Right hindlimb (tissue), 1 donor: ENCODE measurements at places on chromosomes 3 and 15.

DNA sequence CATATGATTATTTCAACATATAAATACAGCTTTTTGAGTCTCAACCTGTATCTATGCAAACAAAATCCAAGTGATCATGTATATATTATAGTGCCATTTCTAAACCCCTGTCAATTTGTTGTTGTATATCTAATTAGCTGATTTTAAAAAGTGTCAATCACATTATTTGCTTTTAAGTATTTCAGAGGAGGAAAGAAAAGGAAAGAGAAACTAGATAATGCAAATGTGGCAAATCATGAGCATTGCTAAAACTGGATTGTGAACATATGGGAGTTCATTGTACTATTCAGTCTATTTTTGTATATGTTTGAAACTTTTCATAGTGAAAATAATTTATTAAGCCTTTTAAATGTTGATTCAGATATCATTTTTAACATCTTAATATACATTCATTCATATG, 190.7 kb downstream of the ZIC4 start:
- DNase-seq: no peak

GRCh38 chr15:42788725-42789124, 51.8 kb upstream of the CDAN1 start:
- no peak for DNase-seq

DNA sequence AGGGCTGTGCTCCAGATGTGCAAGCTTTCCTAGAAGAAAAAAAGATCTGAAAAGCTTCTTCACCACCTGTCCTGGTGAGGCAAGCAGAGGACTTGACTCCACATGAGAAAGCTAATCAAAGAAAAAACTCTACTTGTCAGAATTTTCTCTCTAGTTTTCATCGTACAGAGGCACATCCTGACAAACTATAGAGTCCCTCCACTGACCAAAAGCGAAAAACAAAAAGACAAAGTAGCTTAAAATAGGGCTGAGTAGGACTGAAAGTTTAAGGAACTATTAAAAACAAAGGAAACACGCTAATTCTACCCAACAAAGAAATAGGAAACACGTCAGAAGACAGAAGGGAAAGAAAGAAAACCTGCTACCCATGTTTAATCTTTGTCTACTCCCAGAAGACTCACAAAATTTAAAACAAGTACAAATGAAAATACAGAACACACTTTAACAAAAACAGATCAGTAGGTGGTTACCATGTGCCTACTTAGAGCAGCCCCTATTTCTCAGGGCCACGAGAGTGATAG, 26.5 kb downstream of the NANOGP8 start:
- no peak for DNase-seq

DNA sequence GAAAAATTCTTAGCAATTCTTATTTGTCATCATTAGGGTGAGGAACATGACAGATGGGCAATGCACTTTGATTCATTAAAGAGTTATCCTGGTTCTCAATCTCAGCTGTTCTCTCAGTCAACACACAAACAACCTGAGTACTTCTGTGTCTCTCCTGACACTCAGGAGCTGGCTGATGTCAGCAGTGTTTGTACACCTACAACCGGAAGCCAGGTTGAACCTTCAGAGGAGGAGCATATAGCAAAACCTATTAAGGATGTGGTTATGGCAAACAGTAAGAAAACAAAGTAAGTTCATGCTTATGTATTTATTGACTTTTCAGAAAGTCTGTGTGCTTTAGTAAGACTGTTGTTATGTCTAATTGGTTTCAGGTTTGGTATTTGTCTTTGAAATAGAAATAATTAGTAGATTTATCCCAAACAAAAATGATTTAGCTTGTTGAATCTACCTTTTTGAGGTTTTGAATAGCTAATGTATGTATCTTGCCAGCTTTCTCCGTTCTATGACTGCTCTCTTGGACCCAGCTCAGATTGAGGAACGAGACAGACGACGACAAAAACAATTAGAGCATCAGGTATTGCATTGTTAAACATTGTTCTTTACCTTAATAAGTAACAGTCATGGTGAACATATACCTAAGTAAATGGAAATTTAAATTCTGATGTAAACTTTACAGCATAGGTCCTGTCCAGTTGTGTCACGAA, 36.6 kb downstream of the CCDC66 start:
- DNase-seq: no peak

- DNase-seq: no peak
These were observed 63.0 kb upstream of the SMAD3 start for GRCh38 chr15:67002368-67002767.

DNA sequence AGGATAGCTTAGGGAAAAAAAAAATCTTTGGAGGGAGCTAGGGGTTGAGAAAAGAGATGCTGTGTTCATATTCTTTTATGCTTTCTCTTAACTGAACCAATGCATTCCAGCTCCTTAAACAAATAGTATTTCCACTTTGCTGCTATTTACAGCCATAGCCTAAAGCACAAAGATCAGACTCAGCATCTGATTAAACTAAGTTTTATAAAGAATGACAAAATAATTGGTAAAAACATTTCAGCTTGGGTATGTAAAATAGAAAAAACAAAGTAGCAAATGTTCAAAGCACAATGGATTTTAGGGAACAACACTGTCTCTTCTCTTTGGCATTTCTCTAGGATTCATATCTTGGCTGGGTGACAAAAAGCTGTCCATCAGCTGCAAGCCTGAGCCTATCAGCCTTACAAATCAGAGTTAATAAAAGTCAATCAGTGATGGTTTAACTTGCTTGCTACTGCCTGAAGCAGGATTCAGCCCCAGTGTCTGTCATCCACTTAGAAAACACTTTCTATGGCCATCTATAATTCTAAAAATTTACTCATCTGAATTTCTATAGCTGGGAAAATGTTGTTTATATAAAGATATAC, 232.1 kb upstream of the CDIN1 start:
- no peak for DNase-seq

DNA sequence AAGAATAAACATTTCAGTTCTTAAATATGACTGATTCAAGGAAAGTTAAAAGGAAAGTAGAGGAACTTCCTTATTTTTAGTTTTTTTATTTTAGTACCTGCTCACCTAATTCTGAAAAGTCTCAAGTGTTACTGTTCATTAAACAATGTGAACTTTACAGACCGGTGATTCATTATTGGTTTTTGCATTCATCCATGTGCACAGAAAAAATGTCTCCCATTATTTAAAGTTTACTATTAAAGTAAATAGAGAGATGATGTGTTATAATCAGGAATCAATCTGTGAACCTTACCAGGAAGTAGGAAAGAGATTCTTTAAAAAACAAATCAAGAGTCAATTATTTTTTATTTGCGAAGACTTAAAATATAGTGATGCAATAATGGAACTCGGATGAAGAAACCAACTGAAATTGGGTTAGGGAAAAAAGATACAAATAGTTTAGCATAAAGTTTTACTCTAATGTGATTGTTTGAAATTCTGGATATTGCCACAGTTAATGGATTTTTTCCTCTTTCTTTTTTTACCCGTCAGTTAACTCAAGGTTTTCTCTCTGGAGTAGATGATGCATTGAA, 119.4 kb upstream of the SAMMSON start:
- no peak for DNase-seq

DNA sequence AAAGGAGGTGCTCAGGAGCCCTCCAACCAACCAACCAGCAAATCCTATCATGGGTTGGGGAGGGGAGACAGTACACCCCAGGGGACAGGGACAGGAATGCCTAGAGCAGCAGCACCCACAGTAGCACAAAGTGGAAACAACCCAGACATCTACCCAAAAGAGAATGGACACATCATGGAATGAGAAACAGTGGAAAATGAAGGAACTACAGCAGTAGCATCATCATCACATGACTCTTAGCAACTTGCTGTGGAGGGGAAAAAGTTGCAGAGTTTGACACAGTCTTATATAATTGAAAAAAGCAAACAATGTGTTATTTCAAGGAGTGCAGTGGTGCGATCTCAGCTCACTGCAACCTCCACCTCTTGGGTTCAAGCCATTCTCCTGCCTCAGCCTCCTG, 11.0 kb downstream of the C3orf22 start:
- peak; percentile 14 for DNase-seq

- DNase-seq: no peak
These were observed 39.6 kb upstream of the TRAK1 start for GRCh38 chr3:42051384-42052131.

DNA sequence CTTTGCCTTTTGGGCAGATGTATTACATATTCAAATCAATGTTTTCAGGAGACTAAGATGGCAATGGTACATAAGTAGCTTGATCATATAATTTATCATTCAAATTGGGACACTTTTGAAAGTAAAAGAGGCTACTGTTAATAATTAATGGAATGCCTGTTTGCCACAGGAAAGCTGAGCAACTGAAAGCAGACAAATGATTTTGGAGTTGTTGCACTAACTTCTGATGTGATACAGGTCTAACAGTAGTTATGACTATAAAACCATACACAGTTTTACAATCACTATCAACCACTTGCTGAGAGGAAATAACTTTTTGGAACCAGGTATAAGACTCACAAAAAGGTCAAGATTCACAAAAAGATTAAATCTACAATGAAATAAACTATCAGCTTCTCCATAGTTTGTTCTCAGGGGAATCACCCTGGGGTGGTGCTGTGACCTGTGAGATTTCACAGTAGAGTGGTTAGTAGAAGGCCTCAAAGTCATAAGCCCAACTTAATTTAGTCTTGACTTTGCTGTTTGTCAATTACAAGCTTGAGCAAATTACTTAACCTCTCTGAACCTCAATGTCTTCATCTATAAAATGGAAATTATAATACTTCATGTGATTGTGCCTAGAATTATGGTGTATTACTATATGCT, 42.7 kb downstream of the HHLA2 start:
- no peak for DNase-seq

DNA sequence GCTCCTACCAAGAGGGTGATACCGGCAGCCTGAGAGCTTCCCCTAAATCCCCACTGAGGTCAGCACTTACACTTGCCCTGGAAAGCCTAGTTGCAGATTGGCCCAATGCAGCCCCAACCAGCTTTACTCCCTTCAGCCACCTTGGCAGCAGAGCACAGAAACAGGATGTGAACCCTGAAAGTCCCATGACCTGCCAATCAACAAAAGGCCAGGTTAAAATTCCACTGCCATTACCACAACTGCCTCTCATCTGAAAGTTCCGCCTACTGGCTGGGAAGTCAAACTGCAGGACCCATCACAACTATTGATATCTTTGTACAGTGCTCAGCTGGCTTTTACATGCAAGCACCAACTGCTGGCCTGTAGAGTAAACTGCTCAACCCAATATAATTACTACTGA, 156.2 kb downstream of the ZMAT3 start:
- DNase-seq: no peak

DNA sequence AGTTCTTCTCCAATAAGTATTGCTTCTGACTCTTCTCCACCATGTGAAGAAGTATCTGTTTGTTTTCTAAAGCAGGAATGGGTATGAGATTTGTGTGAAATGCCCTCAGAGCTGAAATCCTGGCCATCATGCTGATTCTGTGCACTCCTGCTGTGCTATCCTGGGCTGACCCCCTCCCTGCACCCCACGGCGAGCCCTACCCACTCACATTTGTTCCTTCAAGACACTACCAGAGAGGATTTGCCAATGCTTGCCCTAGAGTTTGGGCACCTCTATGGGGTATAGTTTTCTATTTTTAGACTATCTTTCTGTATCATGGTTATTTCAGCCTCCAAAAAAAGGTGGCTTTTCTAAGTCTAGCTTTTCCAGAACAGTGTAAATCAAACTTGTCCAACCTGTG, 18.5 kb downstream of the TXNRD3 start:
- no peak for DNase-seq

DNA sequence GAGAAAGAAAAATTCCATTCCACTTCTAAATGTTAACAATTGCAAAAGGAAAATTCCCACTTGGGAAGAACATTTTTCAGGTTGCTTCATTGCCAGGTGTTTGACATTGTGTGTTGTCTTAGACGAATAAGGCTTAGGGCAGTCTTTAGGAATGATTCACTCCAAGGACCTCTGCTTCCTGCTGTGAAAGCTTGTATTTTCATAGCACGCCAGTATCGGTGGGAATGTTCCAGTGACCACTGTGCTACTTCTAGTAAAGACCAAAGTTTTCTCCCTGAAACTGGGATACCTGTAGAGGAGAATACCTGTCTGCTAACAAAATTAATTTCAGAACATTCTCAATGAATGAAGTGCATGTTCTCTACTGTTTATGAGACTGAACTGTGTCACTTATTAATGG, 64.1 kb downstream of the CDIN1 start:
- no peak for DNase-seq

DNA sequence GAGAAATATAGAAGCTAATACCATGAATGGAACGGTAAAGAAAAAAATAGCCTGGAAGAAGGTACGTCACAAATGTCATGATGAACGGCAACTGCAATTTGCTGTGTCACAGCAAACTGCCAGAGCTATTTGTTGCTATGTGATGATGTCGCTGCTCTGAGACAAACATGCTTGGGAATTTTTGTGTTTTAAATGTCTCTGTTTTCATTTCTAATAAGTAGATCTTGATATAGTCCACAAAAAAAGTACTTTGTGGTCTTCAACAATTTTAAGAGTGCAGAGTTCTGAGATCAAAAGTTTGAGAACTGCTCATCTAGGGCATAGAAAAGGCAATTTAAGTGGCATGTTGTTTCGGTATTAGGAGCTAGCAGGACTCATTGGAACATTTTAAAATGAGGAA, 4.3 kb upstream of the NR1D2 start:
- DNase-seq: no peak

DNA sequence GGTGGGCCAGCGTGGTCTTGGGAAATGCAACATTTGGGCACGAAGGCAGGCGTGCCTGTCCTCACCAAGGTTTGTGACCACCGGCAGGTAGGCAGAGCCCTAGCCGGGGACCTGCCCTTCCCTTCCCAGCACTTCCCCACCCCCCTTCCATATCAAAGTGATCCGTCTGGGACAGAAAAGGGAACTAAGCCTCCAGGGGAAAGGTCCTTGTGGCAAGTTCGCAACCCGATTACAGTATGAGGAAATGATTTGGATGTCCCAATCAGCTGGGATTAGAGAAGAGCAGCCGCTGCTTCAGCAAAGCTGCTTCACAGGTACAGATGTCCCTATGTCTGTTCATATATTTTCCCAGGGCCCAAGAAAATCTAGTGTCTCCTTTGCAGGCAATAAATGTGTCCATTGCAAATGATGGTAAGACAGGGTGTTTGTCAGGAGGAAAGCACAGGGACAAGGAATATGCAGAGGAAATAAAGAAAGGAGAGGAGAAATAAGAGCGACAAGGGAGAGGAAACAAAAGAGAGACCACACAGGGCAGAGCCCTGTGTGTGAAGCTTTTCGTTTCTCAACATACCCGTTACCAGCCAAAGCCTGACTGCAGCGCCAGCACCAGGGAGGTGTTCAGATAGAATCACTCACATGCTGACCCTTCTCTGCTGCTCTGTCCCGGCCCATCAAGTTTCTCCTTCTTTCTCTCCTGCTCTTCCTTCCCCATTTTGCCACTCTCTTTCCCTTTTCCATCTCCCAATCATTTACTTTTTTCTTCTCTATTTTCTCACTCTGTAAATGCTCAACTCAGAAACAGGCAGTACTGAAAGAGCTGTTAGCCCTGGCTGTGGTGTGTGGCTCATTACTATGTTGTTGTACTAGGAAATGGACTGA, 17.4 kb upstream of the SECISBP2L start:
- no peak for DNase-seq

- DNase-seq: no peak
These were observed 16.3 kb downstream of the TMEM43 start for GRCh38 chr3:14141144-14141543.
